ENCODE measurements at places on chromosomes 16 and 17.

DNA sequence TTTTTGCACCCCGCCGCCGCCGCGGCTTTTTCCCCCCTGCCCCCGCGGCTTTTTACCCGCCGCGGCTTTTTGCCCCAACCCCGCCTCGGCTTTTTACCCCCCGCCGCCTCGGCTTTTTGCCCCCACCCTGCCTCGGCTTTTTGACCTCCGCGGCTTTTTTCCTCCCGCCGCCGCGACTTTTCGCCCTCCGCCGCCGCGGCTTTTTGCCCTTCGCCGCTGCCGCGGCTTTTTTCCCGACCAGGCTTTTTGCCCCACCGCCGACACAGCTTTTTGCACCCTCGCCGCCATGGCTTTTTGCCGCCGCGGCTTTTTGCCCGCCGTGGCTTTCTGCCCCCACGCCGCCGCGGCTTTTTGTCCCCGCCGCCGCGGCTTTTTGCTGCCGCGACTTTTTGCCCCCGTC lies 137.0 kb upstream of the TP53TG3D start:
- DNase-seq = no peak

DNA sequence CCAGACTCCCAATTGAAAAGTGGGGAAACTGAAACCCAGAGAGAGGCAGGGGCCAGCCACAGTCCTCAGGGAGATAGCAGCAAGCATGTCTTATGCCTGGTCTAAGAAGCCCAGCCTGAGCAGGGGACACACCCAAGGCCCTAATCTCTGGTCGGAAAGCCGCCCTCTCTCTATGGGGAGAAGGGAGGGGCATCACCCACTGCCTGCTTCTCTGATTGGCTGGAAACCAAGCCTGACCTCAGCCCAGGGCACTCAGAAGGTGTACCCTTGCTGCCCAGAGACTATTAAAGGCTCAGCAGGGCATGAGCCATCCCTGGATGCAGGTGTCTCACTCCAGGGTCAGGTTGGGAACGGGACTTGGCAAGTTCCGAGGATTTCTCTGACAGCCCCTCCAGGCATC lies 5.7 kb upstream of the KRT13 start:
- DNase-seq = no peak

DNA sequence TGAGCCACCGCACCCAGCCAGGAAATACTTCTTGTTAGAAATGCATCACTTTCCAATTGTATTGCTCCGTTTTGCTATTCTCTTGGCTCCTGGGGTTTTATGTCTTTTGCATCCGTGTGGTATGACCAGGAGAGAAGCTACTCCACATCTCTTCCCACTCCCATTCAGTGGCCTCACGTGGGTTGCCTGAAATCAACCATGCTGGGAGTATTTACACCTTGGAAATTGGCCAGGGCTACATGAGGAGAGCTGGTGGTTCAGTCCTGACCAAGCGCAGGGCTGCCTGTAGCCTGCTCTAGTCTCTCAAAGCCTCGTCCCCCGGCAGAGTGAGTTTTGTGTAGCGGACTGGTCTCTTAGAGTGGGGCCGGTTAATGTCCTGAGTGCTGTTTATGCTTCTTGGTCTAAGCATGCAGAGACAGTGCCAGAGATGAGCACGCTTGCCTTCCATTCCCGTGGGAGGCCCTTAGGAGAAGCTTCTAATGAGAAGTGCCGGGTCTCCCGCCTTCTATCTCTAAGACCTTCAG lies 3.8 kb downstream of the WFDC1 start:
- DNase-seq = no peak

DNA sequence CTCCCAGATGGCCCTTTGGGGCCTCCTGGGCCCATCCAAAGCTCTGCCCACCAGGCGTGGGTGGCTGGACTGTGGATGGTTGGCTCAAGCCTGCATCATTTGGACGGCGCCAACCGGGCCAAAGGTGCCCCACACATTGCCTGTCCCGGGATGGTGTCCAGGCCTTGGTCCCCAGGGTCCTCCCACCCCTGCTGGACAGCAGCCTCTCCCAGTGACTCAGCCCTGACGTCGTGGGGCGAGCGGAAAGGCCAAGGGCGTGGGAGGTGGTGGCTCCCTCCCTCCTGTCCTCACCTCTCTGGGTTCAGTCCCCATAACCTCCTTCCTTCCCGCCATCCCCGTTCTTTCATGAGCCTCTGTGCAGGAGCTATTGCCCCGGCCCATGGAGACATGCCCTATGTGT lies 42.1 kb upstream of the DLX4 start:
- DNase-seq = no peak

GRCh38 chr17:27546624-27547300 lies 84.2 kb upstream of the LGALS9 start:
- DNase-seq = no peak

GRCh38 chr16:22726868-22727267 lies 87.1 kb upstream of the HS3ST2 start:
- DNase-seq = no peak

GRCh38 chr17:41335747-41336146 lies 14.9 kb downstream of the KRT33A start:
- DNase-seq = no peak

GRCh38 chr17:77003699-77004098 lies 135.5 kb downstream of the MGAT5B start:
- no peak for DNase-seq

DNA sequence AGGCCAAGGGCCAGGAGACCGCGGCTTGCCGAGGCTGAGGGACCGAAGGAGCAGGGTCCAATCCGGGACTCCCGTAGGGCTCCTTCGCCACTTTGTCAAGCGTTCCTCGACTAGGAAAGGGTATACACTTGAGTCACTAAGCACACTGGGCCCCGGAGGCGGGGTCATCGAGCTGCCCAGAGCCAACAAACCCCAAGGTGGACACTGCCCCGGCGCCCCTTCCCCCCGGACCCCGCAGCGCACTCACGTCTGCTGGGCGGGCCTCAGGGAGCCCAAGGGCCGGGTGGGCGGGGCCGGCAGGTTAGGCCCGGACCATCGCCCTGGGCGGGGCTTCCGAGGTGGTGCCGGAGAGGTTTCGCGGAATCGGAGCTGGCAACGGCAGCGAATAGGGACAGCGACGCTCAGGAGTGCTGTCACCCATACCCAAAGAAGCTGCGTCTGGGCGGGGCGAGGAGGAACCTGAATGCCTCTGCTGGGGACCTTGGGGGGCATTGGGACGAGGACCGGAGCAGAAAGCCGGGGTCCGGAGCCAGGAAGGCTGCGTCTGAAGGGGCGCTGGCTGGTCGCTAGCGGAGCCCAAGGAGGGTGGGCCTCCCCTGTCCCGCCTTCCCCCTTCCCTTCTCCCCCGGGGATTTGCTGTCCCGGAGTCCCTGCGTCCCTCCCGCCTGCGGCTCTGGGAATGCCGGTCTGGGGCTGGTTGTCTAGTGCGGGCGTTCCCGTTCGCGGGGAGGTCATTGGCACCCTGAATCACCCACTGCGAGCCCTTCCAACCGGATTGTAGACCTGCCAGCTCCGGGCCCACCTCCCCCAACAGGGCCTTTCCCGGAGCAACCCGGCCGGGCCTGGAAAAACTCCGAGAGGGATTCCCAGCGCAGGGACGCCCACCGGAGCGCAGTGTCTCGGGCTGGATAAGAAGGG lies 118.2 kb upstream of the SMURF2 start:
- DNase-seq = peak; percentile 75

GRCh38 chr16:53848950-53849349 lies 145.0 kb downstream of the FTO start:
- no peak for DNase-seq

DNA sequence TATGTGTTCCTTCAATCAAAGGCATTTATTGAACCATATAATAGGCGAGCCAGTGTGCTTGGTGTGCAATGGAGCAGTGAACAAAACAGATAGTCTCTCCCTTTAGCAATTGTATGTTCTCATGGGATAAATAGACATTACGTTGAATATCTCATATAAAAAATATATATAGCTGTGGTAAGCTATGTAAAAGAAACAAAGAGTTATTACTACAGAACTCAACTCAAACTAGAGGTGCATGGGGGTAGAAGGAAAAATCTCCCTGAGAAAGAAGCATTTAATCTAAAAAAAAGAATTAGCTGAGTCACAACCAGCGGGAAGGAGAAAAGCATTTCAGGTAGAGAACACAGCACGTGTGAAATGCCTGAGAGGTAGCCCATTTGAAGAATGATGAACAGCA lies 919.3 kb downstream of the CDH11 start:
- DNase-seq = no peak

- no peak for DNase-seq
These were observed 538 bp upstream of the RAPGEFL1 start for GRCh38 chr17:40176754-40177110.

DNA sequence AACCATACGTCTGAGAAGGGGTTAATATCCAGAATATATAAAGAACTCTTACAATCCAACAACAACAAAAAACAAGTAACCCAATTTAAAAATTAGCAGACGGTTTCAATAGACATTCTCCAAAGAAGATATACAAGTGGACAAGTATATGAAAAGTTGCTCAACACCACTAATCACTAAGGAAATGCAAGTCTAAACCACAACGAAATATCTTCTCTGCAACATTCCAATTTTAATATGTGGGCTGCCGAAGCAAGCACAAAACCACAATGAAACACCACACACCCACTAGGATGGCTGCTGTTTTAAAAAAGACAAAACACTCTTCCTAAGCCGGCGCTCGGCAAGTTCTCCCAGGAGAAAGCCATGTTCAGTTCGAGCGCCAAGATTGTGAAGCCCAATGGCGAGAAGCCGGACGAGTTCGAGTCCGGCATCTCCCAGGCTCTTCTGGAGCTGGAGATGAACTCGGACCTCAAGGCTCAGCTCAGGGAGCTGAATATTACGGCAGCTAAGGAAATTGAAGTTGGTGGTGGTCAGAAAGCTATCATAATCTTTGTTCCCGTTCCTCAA lies 5.9 kb upstream of the SLC13A2 start:
- no peak for DNase-seq

- DNase-seq = no peak
These were observed 7.8 kb upstream of the MAPK7 start for GRCh38 chr17:19370493-19370960.

- no peak for DNase-seq
These were observed 24.9 kb downstream of the ITGB3 start for GRCh38 chr17:47278561-47278960.

GRCh38 chr17:34756637-34757021 lies 177.2 kb downstream of the TMEM132E start:
- no peak for DNase-seq

GRCh38 chr17:48011405-48012150 lies 26.0 kb downstream of the COPZ2 start:
- DNase-seq = peak; percentile 28

- DNase-seq = no peak
These were observed 32.3 kb downstream of the SNTB2 start for GRCh38 chr16:69219279-69219678.

DNA sequence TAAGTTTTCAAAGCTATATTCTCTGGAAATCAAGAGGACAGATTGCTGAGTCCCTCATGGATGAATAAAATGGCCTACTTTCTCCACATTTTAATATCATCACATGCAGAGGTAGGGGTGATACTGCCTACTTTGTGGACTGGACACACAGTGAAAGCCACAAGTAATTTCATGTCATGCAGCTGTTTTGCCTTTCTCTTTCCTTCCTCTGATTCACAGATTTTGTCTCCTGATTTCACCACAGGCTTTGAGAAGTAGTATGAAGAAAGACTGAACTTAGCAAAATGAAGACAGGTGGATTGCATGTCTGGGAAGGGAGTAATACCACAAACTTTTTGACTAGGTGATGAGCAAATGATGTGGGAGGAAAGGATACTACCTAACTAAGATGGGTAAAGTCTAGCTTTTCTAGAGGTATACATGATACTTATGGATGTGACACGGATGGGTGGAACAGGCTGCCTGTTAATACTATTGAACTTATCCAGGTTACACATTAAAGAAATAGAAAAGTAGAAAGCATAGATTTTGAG lies 478.4 kb upstream of the GOT2 start:
- no peak for DNase-seq

GRCh38 chr16:67803894-67804293 lies 2.5 kb downstream of the RANBP10 start:
- DNase-seq = no peak

- DNase-seq = no peak
These were observed 18.7 kb downstream of the HLF start for GRCh38 chr17:55283256-55283965.

DNA sequence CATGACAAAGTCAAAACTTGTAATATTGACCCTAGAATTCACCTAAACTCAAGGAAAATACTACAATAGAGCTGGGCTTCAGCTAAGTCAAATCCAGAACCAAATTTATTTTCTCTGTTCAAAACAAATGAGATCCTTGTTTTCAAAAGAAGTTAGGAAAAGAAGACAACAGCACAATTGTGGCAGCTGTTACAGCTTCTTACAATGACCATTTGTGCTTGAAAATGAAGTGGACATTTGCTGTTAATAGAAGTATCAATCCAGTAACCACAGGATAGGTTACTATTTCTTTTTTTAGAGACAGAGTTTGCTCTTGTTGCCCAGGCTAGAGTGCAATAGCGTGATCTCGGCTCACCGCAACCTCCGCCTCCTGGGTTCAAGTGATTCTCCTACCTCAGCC lies 44.4 kb downstream of the APPBP2 start:
- DNase-seq = no peak

DNA sequence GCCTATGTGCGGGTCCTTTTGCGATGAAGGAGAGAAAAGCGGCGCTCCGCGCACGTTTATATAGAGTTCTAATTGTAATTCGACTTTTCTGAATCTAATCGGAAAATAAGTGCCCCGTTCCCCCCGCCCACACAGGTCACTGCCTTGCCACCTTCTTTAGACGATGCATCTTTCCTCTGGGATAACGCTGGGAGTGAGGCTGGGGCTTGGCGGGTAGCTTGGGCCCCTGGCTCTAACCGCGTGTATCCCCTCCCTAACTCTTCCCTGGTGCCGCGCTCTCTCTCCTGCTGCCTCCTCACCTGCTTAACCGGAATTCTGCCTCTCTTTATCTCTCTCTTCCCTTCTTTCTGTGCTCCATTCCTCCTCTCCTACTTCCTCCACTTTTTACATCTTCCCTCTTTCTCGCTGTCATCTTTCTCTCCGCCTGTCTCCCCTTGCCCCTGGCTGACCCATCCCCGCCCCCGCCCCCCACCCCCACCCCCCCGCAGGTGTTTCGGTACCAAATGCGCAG lies 2.6 kb downstream of the LHX1 start:
- DNase-seq = no peak

GRCh38 chr16:17166095-17166494 lies 304.7 kb downstream of the XYLT1 start:
- no peak for DNase-seq

DNA sequence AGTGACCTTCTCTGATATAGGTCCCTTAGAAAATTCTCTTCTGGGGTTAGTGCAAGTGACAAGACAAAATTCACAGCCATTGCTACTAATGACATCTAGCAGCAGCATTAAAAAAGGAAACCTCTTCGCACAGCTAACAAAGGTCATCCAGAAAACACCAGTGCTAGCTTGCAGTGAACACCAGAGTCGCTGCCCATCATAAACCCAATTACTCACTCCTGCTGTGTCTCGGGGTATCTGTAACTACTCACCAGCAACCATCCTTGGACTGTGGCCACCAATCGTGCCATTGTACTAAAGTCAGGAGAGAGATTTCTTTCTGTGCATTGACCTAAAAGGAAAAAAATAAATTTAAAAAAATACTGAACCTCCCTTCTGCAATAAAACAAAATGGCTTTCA lies 1494.7 kb upstream of the CDH8 start:
- DNase-seq = no peak
